ENCODE measurements at places on chromosomes 6 and 20. TPM values are rescaled to one million over a fixed set of nuclear protein-coding genes. Genes with fewer than 3 reads are reported as not detected.

- no peak for DNase-seq
Observed at GRCh38 chr6:157428427-157429202, 47.6 kb downstream of the ZDHHC14 start.

- DNase-seq = no peak
Observed at GRCh38 chr6:161618831-161619454, 345.1 kb upstream of the AGPAT4 start.

The RHAG gene
- not detected for total RNA-seq

The HLA-DMB gene
- 18.1 TPM for total RNA-seq

The OLIG3 gene
- not detected for total RNA-seq

- no peak for DNase-seq
Observed at GRCh38 chr6:132298344-132298949, 102.8 kb downstream of the MOXD1 start.

The SAMD3 gene
- not detected for total RNA-seq

- no peak for DNase-seq
Observed at GRCh38 chr6:150567823-150568383, 31.8 kb upstream of the PLEKHG1 start.

DNA sequence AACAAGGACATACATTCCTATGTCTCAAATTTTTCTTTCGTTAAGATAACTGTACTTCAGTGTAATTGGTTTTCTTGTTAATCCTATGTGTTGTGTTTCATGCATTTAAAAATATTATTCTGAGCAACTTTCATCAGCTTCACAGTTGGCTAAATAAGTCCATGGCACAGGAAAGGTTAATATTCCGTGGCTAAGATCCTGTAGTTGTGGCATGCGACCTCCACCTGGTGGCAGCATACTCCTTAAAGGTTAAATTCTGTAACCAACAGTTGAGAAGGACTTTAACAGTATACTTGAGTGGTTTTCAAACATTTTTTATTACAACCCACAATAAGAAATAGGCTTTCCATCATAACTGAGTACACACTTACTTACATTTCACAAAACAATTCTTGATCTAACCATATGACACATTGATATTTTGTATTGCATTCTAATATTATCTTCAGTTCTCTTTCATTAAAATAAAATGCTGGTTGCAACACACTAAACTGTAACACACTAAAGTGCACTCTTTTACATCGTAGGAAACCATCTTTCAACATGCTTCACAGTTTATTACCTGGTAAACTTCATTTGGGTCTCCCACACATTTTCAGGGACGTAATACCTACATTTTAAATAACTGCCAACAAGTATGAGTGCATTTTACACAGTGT is 118.3 kb downstream of the SLX4IP start:
- DNase-seq = no peak

The RPS18 gene
- 4,381 TPM for total RNA-seq

The TFAP2A gene
- total RNA-seq = 86.8 TPM

The KLHDC3 gene
- total RNA-seq = 61.7 TPM

DNA sequence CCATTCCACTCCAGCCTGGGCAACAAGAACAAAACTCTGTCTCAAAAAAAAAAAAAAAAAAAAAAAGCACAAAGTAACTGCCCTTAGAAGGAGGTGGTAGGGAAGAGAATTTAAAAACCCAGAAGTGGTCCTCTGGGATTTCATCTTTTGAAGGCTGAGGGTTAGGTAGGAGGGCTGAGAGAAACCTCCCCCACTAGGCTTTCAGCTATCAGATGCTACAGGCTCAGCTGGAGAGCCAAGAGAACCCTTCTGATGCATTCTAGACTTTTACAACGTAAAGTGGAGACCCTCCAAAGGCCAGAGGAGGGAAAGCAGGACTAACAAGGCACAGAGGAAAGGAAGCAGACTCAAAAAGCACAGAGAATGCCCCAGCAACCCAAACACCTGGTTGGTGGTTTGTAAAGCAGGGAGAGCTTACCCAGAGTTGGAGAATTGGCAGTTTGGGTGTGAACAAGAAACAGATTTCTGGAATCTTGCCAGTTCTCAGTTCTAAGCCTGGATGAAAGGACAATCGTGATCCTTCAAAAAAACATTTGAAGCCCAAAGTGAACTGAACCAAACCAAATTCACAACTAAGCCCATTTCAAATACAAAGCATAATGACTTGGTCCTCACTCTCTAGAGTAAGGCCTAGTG is 23.2 kb upstream of the SPAG4 start:
- DNase-seq = no peak

The TXLNB gene
- 0.59 TPM for total RNA-seq

The PRR18 gene
- total RNA-seq = not detected

The SNAI1 gene
- total RNA-seq = 1.4 TPM

- no peak for DNase-seq
Observed at GRCh38 chr6:168636147-168637004, 195.4 kb downstream of the SMOC2 start.

- DNase-seq = no peak
Observed at GRCh38 chr6:42137194-42137753, 5.1 kb downstream of the C6orf132 start.

The UBE2C gene
- total RNA-seq = 25.4 TPM

GRCh38 chr6:44534291-44534690 is 146.8 kb downstream of the CDC5L start:
- DNase-seq = no peak

DNA sequence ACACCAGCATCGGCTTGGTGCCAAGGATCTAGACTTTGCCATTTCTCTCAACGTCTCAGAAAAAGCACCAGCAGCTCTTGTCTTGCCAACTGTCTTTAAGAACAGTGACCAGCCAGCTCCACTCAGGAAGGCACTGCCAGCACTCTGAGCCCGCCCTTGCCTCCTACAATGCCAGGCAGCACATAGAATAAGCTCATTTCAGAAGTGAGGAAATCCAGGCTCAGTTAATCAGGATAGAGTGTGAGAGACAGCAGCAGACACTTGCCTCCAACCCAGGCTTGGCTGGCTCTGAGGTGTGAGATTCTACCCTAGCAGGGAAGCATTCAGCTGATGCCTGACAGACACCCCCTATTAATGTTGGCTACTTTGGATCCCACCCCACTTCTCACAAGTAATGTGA is 4.3 kb upstream of the SYNDIG1 start:
- DNase-seq = no peak

The BPIFB4 gene
- total RNA-seq = not detected

- no peak for DNase-seq
Observed at GRCh38 chr6:66731310-66731709, 1024.3 kb upstream of the EYS start.

DNA sequence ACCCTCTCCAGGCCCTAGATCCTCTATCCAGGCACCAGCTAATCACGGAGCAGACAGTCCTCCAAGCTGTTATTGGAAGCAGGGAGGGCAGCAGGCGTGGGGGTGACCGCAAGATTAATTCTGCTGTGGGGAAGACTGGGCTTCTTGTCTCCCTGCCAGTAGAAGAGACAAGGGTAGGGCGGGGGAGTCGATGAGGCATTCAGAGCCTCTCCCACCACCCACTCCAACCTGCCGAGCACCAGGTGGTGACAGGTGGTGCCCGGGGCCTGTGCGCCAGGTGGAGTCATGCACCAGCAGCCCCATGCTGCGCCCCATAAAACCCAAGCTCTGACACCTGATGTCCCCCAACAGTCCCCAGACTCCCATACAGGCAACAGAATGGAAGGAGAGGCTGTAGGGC is 89.6 kb downstream of the CDH22 start:
- DNase-seq = no peak

The ATRN gene
- total RNA-seq = 32.1 TPM

- DNase-seq = no peak
Observed at GRCh38 chr6:34238585-34239499, 2.2 kb downstream of the HMGA1 start.

GRCh38 chr20:7841291-7841970 is 98.8 kb downstream of the HAO1 start:
- DNase-seq = no peak

DNA sequence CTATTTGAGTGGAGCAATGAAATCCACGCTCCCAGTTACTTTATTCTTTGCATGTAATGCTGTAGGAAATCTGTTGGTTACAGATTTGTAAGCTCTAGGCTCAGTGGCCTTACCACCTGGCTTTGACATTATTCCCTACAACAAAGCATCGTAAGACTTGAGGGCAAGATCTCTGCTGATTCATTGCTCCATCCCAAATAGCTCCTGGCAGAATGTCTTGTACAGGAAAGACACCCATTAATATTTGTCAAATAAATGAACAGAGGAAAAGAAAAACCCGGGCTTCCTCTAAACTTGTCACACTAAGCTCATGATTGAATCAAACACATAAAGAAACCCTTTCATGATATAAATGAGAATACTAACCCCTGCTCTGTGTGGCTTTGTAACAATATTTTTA is 357.5 kb upstream of the RNF217 start:
- no peak for DNase-seq

The SLC13A3 gene
- total RNA-seq = 8.9 TPM

GRCh38 chr6:43709654-43710303 is 22.2 kb upstream of the MRPS18A start:
- DNase-seq = no peak

DNA sequence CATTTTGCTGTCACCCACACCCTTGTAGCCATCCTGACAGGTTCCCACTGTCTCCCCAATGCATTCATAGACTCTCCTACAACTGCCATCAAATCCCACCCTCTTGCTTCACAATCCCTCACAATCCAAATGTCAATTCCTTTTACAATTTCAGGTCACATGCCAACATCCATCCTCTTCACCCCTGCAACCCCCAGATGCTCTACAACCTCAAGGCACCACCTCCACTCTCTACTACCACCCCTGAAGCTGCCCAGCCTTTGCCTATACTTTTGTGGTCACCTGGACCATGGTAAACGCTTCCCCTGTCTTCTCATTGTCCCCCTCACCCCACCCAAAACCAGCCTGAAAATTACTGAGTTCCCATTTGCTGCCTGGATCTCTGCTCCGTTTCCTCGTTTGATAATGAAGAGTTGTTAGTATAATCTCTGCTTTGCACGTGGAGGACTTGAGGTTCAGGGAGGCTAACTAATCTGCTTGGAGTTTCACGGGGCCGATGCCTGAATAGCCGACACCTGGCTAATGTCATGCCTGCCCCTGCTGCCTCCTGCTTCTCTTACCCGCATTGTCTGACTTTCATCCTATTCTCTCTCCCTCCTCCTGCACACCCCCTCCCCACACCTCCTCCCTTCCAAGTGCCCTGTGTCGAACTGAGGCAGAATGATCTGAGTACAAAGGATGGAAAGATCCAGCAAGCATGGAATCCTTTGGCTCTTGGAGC is 82.4 kb upstream of the TOX2 start:
- no peak for DNase-seq

DNA sequence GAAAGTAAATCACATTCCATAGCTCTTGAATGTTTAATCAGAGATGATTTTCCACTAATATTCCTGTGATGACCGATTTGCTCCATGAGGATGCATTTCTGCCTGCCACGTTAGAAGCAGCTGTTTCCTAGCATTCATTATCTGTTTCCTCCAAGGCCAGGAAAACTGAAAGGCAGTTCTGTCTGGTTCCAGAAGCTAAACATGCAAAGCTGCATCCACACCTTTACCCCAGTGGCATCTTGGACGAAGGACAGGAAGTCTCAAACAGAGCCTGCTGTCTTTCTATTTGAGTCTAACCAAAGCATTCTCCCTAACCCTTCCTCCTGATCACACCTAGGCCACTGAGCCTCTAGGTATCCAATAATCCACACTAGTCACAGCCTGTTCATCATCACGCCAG is 27.6 kb downstream of the CNKSR3 start:
- DNase-seq = no peak

- no peak for DNase-seq
Observed at GRCh38 chr6:52741872-52742271, 21.4 kb downstream of the GSTA2 start.

GRCh38 chr6:27777614-27778355 is 134.4 kb downstream of the OR2B2 start:
- no peak for DNase-seq

GRCh38 chr6:41464481-41464880 is 81.7 kb upstream of the FOXP4 start:
- DNase-seq = no peak

DNA sequence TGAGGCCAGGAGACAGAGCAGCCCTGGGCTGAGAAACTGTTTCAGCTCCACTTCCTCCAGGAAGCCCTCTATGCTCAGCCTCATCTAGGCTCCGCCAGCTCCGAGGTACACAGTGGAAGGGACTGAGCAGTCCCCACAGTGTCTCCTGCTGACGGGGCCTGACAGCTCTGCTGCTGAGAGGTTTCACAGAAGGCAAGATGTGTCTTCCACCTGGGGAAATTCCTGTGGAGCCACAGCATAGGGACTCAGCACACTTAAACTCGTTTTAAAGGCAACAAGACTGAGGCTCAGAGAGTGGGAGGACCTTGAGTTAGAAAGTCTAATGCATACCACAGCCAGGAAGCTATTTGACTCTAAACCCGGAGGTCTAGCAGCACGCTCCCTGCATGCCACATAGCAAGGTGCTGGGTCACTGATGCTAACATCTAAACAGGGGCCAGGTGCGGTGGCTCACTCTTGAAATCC is 6.8 kb downstream of the ADA start:
- DNase-seq = no peak

DNA sequence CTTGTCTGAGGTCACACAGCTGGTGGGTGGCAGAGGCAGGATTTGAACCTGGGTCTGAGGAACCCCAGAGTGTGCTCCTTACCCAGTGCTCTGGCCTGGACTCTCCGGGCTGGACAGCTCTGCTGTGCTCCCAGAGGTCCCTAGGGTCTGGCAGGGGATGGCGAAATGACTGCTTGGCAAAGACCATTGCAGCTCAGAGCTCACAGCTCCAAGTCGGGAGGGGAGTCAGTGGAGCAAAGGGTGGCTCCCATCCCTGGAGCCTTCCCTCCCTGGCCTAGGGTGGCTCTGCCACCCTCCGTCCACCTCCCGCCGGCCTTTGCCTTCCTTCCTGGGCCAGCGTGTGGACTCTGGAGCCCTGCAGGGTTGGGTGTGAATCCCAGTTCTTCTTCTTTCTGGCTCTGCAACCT is 17.5 kb downstream of the CEBPB start:
- DNase-seq = no peak

GRCh38 chr20:22732751-22733150 is 148.4 kb upstream of the FOXA2 start:
- no peak for DNase-seq

The NKAIN2 gene
- 0.40 TPM for total RNA-seq

- DNase-seq = no peak
Observed at GRCh38 chr20:1474817-1475603, 8.4 kb upstream of the NSFL1C start.

DNA sequence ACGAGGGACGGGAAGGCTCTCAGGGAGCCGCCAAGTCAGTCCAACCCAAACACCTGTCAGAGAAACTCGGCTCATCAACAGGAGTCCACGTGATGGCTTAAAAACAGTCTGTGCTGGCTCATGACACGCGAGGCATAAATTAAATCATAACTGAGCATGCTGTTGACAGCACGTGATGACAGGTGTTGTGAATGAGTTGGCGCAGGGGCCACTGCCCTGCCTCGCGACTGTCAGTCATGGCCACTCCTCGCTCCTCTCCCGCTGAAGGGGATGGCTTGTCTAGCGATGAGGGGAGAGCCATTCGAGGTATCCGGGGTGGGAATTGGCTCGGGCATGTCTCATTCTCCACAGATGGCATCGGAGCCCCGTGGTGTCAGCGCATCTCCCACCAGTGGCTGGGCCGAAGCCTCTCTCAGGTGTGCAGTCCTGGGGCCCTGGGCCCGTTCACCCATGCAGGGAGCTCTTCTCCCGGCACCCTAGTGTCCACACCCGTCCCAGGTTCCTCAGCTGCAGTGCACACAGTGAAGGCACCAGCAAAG is 313.3 kb downstream of the BMP7 start:
- no peak for DNase-seq

GRCh38 chr20:25672659-25673235 is 23.9 kb downstream of the ZNF337 start:
- DNase-seq = no peak

All from suprapubic skin (tissue), 4 donors.